Tibial nerve (tissue), 4 donors: ENCODE measurements at places on chromosomes 4 and X.

GRCh38 chr4:1058997-1059665 is 47.7 kb downstream of the FGFRL1 start:
- no peaks in the 10 kb centered on the region for H3K27me3 ChIP-seq
- H3K36me3 ChIP-seq: no peaks in the 10 kb centered on the region
- H3K4me3 ChIP-seq: no peak overlapping the region
- no peak for DNase-seq

GRCh38 chrX:87299563-87300160 is 217.9 kb upstream of the KLHL4 start:
- no peaks in the 10 kb centered on the region for H3K4me1 ChIP-seq
- H3K27ac ChIP-seq: no peak overlapping the region
- no peak for DNase-seq
- H3K36me3 ChIP-seq: no peaks in the 10 kb centered on the region
- no peaks in the 10 kb centered on the region for H3K27me3 ChIP-seq

DNA sequence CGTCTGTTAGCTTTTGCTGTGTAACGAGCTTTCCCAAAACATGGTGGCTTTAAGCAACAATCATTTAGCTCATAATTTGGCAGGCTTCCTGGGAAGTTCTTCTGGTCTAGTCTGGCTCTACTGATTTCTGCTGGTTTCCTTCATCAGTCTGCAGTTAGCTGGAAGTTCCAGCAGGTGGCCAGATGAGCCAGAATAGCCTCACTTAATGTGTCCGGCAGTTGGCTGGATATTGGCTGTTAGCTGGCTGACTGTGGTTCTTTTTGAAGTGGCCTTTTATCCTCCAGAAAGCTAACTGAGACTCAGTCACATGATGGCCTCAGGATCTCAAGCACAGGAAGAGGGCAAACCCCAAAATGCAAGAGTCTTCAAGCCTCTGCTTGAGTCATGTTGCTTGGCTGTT is 34.9 kb downstream of the FTHL17 start:
- H3K27ac ChIP-seq: no peak overlapping the region
- no peaks in the 10 kb centered on the region for H3K27me3 ChIP-seq
- H3K4me3 ChIP-seq: no peak overlapping the region
- peak; percentile 11 for DNase-seq
- no peaks in the 10 kb centered on the region for H3K36me3 ChIP-seq
- no peaks in the 10 kb centered on the region for H3K4me1 ChIP-seq

DNA sequence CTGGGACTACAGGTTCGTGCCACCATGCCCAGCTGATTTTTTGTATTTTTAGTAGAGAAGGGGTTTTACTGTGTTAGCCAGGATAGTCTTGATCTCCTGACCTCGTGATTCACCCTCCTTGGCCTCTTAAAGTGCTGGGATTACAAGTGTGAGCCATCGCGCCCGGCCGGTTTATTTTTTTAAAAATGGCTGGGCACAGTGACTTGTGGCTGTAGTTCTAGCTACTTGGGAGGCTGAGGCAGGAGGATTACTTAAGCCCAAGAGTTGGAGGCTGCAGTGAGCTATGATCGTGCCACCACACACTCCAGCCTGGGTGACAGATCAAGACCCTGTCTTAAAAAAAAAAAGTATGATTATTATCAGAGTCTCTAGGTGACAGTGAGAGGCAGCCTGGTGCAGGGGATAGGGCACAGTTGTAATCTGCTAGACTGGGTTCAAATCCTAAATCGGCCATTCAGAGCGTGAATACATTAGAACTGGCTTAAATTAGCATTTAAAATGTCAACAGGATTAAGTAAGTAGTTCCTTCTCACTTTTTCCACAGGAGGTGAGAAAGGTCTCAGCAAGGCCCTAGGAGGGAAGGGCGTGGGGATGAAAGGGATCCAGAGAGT is 435 bp upstream of the MGST2 start:
- no peaks in the 10 kb centered on the region for H3K27me3 ChIP-seq
- no peak for DNase-seq
- H3K4me3 ChIP-seq: peak overlapping the region; percentile 53
- H3K4me1 ChIP-seq: no peaks in the 10 kb centered on the region
- H3K36me3 ChIP-seq: no peaks in the 10 kb centered on the region
